Activated CD8-positive, alpha-beta memory T cell treated with anti-CD3 and anti-CD28 coated beads, Interleukin-2, amount 50 U/mL, for 48 hours (primary cell): ENCODE measurements at places on chromosomes 12 and 14.

GRCh38 chr14:70268760-70269159 is 80.0 kb upstream of the SLC8A3 start:
- no peak for DNase-seq

- DNase-seq: peak; percentile 95
Observed at GRCh38 chr12:47742253-47742825, 16.3 kb downstream of the RAPGEF3 start.

GRCh38 chr12:14995583-14996425 is 23.0 kb downstream of the PDE6H start:
- no peak for DNase-seq

DNA sequence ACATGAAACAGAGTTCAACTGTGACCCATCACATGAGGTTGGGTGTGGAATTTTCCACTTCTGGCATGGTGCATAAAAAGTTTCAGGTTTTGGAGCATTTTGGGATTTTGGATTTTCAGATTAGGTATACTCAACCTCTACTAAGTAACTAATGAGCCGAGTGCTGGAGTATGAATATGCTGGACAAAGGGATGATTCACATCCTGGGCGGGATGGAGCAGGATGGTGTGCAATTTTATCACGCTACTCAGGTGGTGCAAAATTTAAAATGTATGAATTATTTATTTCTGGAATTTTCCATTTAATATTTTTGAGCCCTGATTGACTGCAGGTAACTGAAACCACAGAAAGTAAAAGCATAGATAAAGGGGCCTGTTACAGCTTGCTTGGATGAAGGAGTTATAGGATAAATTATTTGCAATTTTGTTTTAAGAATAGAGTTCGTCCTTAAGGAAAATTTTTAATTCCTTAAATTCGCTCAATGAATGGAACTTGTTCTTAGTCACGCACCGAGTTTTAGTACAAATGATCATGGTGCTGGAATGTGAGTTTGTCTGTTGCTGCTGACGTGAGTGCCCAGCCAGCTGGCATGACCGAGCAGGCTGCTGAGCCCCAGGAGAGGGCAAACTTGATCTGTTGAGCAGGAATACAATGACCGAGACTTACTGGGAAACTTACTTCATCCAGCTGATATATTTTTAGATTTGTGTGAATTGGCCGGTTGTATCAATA is 176.3 kb downstream of the ESR2 start:
- no peak for DNase-seq

GRCh38 chr14:90040411-90040810 is 21.4 kb upstream of the KCNK13 start:
- no peak for DNase-seq

DNA sequence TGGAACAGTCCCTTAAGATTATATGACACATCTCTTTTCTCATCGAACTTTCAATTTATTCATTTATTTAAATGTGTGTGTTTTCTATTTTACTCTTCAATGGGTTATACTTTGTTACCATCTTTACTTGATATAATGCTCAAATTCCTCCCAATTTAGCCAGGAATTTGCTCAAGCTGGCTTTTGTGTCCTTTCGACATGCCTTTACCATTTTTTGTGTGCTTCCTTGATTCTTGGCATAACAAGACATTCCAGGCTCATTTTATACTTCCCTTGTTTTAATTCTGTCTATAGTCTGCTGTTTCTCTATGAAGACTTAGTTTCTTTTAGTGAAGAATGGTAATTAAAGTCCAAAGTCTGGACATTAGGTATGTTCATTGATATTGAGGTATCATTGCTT is 315.8 kb downstream of the AEBP2 start:
- no peak for DNase-seq

GRCh38 chr12:97960741-97961608 is 498.4 kb downstream of the RMST start:
- no peak for DNase-seq

DNA sequence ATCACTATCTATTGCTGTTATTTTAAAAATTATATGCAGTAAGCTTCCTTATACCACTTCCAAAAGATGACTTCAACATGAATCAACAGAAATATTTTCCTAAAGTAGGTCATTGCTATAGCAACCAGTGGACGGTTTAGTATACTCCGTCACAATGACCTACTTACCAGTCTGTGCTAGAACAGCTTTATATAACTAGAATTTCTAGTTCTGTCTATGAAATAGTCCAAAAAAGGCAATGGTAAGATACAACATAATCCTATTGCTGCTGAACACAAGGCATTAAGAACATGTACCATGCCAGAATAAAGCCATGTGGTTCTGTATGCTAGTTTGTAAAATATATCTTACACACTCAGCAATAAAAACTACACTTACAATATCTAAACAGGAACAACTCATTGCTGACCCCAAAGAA is 40.7 kb upstream of the MTERF2 start:
- no peak for DNase-seq

DNA sequence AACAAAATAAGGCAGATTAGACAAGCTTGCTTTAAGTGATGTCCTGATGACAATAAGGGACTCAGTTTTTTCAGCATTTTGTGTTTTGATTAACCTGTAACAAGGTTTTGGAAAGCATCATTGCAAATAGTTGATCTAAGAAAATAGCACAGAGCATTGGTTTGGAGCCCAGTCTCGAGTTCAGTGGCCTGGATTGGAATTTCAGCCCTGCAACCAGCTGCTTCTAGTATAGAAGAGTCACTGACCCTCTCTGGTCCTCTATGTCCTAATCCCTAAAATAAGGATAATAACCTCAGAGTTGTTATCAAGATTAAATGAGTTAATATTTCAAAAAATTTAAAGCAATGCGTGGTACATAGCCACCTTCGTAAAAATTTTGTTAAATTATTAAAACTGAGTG is 25.5 kb downstream of the PDZRN4 start:
- DNase-seq: no peak

GRCh38 chr12:96250119-96250685 is 56.0 kb downstream of the ELK3 start:
- DNase-seq: no peak

GRCh38 chr12:97404543-97404942 is 58.1 kb upstream of the RMST start:
- DNase-seq: no peak

- no peak for DNase-seq
Observed at GRCh38 chr12:125295550-125295949, 230.3 kb downstream of the AACS start.

DNA sequence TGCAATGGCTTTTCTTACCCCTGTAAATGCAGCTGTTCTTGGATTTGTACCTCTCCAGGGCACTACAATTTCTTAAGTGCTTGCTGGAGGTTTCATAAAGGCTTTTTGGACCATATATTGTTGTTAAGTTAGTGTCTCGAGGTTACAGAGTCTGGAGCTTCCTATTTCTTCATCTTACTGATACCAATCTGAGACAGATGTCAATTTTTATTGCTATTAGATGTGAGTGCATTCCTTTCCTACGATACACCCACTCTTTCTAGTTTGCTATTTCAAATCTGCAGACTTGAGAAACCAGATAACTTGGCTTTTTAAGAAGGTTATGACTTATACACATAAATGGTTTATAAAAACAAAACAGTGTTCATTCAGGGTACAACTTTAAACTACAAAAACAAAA is 2.1 kb downstream of the NOXRED1 start:
- no peak for DNase-seq

GRCh38 chr12:113088037-113088436 is 31.5 kb downstream of the DTX1 start:
- no peak for DNase-seq

DNA sequence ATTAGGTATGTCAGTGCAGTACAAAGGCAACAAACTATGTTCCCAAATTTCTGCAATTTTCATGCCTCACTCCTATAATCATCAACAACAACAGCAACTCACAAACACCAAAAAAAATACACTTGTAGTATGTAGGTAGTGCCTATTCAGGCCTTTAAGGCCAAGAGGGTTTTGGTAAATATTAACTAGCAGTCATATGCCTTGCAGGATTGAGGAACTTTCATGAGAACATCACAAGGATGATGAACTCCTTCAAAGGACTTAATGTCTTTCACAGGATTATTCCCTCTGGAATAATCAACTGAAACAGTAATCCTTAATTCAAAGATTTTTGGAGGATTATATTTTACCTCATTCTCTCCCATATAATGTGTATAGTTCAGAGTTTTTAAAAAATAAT is 293.8 kb downstream of the NOVA1 start:
- no peak for DNase-seq

GRCh38 chr14:38994731-38995130 is 108.3 kb downstream of the SEC23A start:
- no peak for DNase-seq

DNA sequence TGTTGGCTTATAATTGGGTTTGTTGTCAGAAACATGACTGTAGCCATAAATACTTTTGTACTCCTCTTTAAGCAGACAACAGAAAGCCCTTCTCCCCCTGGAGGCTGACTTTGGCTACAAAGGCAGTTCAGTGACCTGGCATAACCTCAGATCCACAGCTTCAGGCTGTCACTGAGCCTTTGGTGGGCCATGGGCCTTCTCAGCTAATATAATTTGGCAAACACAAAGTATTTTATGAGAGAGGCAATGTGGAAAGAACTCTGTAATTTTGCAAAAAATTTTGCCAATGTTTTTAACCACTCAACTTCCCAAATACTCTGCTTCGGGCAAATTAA is 15.5 kb upstream of the MGP start:
- DNase-seq: no peak

DNA sequence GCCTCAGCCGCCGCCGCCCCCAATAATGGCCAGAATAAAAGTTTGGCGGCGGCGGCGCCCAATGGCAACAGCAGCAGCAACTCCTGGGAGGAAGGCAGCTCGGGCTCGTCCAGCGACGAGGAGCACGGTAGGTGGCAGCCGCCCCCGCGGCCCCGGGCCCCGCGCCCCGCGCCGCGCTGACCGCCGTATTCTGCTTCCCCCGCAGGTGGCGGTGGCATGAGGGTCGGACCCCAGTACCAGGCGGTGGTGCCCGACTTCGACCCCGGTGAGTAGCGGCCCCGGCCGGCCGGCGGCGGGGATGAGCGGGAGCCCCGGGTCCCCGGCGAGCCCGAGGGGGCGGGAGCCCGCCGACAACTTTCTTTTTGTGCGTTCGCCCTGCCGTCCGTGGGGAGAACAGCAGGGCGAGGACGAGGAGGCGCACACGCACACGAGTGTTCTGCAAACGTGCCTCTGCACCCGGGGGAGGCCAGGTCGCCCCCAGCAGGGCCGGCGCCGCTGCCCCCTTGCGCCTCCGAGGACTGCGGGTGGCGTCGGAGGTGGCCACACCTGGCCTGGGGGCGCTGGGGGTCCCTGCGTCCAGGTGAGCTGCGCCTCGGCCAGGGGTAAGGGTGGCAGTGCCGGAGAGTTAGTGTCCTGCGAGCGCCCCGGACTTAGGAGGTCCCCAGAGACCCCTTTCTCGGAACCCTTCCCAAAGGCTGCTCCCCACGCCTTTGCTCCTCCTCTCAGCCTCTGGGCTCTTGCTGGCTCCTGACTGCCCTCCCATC is 794 bp downstream of the RCOR1 start:
- peak; percentile 77 for DNase-seq

GRCh38 chr14:70873627-70874026 is 33.6 kb upstream of the PCNX1 start:
- no peak for DNase-seq

GRCh38 chr12:9070351-9070750 is 45.4 kb downstream of the A2M start:
- DNase-seq: no peak

- DNase-seq: no peak
Observed at GRCh38 chr12:6193853-6194815, 6.1 kb upstream of the CD9 start.

- no peak for DNase-seq
Observed at GRCh38 chr14:47619392-47619791, 56.0 kb downstream of the MDGA2 start.

- DNase-seq: no peak
Observed at GRCh38 chr14:71460091-71460490, 472.1 kb upstream of the RGS6 start.

GRCh38 chr12:106974511-106974910 is 12.4 kb downstream of the MTERF2 start:
- no peak for DNase-seq

DNA sequence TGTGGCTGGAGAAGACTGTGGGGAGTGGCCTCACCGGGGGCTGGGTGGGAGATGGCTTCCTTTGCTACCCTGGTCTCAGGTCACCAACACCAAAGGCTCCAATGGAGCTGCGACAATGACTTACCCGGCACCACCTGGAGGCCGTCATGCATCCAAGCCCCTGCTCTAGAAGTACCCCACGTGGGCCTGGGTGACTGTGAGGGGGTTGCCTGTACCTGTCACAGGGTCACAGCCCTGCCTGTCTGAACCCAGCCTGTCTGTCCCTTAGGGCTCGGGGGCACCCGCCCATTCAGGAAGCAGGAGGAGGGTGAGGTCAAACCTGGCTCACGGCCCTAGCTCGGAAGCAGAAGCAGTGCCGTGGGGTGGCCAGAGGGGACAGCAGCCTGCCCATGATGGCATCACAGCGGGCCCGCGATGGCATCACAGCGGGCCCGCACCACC is 18.9 kb downstream of the ABCB9 start:
- no peak for DNase-seq

DNA sequence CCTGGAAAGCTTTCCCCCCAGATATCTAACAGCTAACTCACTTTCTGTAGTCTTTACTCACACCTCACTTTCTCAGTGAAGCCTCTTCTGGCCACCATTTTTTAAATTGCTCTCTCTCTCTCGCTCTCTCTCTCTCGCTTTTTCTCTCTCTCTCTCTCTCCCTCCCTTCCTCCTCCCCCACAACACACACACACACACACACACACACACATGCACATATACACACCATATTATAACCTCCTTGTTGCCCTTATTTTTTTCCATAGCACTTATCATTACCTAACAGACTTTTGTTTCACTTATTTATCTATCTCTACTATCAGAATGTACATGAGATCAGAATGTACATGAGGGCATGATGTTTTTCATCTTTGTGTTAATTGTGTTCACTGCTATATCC is 156.8 kb downstream of the DUSP6 start:
- no peak for DNase-seq

DNA sequence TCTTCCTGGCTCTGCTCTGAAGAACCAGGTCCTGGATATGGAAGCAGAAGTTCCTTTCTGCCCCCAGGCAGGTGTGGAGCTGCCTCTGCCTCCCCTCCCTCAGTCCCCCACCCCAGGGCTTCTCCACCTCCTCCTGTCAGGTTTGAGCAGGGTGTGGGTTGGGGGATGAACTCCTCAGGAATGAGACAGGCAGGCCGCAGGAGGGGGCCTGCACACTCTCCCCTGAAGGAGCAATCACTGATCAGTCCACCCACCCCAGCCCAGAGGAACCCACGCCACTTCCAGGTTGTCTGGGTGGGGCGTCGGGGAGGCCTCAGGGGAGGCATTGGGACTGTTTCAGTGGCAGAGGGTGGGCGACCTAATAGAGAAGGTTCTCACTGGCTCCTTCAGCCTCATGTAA is 26.6 kb downstream of the FAIM2 start:
- DNase-seq: no peak

DNA sequence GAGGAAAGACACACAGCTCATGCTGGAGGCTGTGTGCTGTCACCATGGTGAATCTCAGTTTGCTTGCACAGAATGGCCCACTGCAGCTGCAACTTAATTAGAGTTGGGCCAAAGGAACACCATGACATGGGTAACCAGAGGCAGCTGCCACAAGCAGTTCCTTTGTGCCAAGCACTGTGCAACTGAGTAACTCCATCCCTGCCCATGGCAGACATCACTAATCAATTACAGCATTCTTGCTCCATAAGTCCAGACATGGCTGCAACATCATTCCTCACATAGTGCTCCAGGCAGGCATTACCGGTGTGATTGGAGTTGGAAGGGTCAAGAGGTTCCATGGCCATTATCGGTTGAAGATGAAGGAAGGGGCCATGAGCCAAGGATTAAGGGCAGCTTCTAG is 207.0 kb downstream of the RBM19 start:
- DNase-seq: no peak
